ENCODE measurements at places on chromosomes 1 and 21. TPM values are rescaled to one million over a fixed set of nuclear protein-coding genes. Genes with fewer than 3 reads are reported as not detected.

DNA sequence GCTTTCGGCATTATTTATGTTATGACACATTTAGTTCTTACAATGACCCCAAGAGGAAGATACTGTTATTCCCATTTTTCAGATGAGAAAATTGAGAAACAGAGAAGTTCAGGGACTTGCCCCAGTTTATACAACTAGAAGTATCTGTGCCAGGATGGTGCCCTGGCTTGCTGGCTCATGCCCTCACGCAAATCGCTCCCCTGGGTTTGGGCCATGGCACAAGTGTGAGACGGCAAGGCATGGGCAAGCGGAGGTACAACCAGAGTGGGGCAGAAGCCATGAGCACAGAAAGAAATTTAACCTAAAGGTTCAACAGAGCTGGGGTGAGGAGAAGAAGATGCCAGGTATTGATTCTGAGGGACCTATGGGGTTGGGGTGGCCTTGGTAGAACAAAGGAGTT, 469.8 kb downstream of the DSCAM start:
- H3K27me3 ChIP-seq: no peaks in the 10 kb centered on the region
- no peaks in the 10 kb centered on the region for H3K36me3 ChIP-seq
- DNase-seq: no peak
- H3K4me3 ChIP-seq: no peak overlapping the region
- no peaks in the 10 kb centered on the region for H3K4me1 ChIP-seq

PPM1J gene
- 6.0 TPM for polyA plus RNA-seq

- H3K27me3 ChIP-seq: no peaks in the 10 kb centered on the region
- H3K27ac ChIP-seq: peak overlapping the region; percentile 43
- peaks cover 90% of the 10 kb centered on the region for H3K4me1 ChIP-seq
- no peak for DNase-seq
- no peaks in the 10 kb centered on the region for H3K36me3 ChIP-seq
- peak overlapping the region; percentile 19 for H3K4me3 ChIP-seq
Observed at GRCh38 chr21:29305561-29305960, 6.8 kb downstream of the BACH1 start.

- DNase-seq: no peak
- H3K4me3 ChIP-seq: no peak overlapping the region
- H3K27ac ChIP-seq: no peak overlapping the region
- no peaks in the 10 kb centered on the region for H3K27me3 ChIP-seq
- no peaks in the 10 kb centered on the region for H3K4me1 ChIP-seq
Observed at GRCh38 chr21:31347435-31348032, 3.5 kb upstream of the TIAM1 start.

GRCh38 chr1:100972185-100972584, 53.4 kb downstream of the DPH5 start:
- H3K27ac ChIP-seq: no peak overlapping the region
- no peak for DNase-seq
- no peaks in the 10 kb centered on the region for H3K36me3 ChIP-seq
- H3K4me3 ChIP-seq: no peak overlapping the region

LAMB3 gene
- 2.0 TPM for polyA plus RNA-seq

GRCh38 chr1:110675060-110675791, 486 bp upstream of the KCNA3 start:
- no peaks in the 10 kb centered on the region for H3K27me3 ChIP-seq
- H3K4me3 ChIP-seq: peak overlapping the region; percentile 63
- H3K27ac ChIP-seq: no peak overlapping the region
- H3K36me3 ChIP-seq: no peaks in the 10 kb centered on the region

- H3K4me1 ChIP-seq: no peaks in the 10 kb centered on the region
- no peak overlapping the region for H3K27ac ChIP-seq
- H3K4me3 ChIP-seq: peak overlapping the region; percentile 44
- peaks cover 51% of the 10 kb centered on the region for H3K27me3 ChIP-seq
- H3K36me3 ChIP-seq: no peaks in the 10 kb centered on the region
Observed at GRCh38 chr1:34781844-34782391, 904 bp downstream of the GJB3 start.

ARTN gene
- polyA plus RNA-seq: 0.44 TPM

DNA sequence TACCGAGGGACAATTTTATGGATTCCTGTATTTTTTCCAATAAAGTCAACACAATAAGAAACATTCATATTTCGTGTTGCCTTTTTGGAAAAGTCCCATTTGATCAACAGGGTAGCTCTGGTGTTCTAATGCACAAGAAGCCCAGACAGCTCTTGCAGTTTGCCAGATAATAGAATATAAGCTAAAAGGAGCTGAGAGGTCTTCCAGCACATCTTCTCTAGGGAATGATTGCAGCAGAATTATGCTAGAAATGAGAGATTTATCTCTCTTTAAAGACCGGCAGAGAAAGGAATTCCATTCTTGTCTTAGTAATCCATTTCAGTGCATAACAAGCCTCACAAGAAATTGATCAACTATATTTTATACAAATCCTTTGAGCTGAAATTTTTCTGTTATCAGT, 25.0 kb upstream of the DDX59 start:
- H3K4me3 ChIP-seq: no peak overlapping the region
- no peaks in the 10 kb centered on the region for H3K27me3 ChIP-seq
- H3K4me1 ChIP-seq: no peaks in the 10 kb centered on the region

DNA sequence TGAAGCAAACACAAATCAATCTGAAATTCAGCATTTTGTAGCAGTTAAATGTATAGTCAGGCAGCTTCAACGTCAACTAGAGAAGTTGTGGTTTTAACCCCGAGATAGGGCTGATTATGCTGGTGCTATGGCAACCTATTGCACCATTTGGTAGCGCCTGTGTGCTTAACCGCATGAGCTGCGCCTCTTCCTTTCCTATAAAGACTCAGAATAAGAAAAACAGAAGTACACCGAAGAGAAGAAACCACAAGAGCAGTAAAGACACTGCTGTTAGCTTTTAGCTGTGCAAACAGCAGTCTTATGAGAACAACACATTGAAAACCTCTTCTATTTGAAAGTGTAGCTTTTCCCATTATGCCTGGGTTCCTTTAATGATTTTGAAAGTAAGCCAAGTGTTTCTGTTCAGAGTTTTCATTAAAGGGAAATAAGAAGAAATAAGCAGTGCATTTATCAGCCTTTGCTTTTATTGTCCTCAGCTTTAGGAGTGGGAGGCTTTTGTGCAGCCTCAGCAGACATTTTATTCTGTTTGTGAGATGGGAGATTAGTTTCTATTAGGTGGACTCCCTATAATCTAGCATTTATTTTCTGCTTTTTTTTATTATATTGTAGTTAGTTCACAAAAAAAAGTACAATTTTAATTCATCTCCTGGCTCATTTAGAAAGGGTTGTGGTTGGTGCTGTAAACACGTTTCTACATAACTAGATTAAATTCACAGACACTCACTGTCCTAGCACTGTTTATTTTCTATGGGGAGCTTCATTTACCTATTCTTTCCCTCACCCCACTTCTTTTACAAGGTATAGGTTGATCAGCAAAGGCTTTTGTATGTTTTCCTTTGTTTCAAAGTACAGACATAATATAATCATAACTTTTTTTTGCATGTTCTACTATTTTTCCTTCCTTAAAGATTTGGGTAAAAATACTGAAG, 43.3 kb downstream of the PTPRC start:
- no peaks in the 10 kb centered on the region for H3K27me3 ChIP-seq
- no peaks in the 10 kb centered on the region for H3K4me1 ChIP-seq
- H3K27ac ChIP-seq: no peak overlapping the region
- DNase-seq: peak; percentile 31
- H3K36me3 ChIP-seq: no peaks in the 10 kb centered on the region

CXADR gene
- polyA plus RNA-seq: 0.06 TPM

GRCh38 chr1:225914947-225915346, 9.1 kb downstream of the PYCR2 start:
- DNase-seq: no peak
- peaks cover 6% of the 10 kb centered on the region for H3K4me1 ChIP-seq
- no peaks in the 10 kb centered on the region for H3K27me3 ChIP-seq
- H3K4me3 ChIP-seq: no peak overlapping the region
- peaks cover 56% of the 10 kb centered on the region for H3K36me3 ChIP-seq
- H3K27ac ChIP-seq: no peak overlapping the region

DNA sequence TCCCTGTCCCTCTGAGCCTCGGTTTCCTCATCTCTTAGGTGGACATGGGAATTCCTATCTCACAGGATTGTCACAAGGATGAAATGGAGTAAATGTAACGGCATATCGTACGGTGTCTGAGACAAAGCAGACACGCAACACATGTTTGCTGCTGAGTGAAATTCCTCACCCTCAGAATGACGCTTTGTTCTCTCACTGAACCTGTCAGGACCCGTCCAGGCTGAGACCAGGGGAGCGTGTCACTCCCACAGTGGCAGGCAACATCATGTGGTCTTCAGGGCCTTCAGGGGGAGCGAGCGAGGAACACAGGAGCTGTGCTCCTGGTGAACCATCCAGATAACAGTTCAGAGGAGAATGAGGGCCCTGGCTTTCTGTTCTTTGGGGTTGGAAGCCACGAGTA, 74.2 kb downstream of the TOMM20 start:
- peaks cover 5% of the 10 kb centered on the region for H3K4me1 ChIP-seq
- H3K36me3 ChIP-seq: no peaks in the 10 kb centered on the region
- H3K27me3 ChIP-seq: no peaks in the 10 kb centered on the region
- H3K4me3 ChIP-seq: no peak overlapping the region
- DNase-seq: no peak

PTGS2 gene
- polyA plus RNA-seq: 0.05 TPM

CD247 gene
- polyA plus RNA-seq: 0.55 TPM

RNU1-4 gene
- polyA plus RNA-seq: not detected

TPR gene
- 28.5 TPM for polyA plus RNA-seq

GRCh38 chr1:155128755-155129473, 1.2 kb downstream of the EFNA1 start:
- peaks cover 24% of the 10 kb centered on the region for H3K4me1 ChIP-seq
- H3K4me3 ChIP-seq: peak overlapping the region; percentile 74
- H3K27me3 ChIP-seq: no peaks in the 10 kb centered on the region
- peaks cover 29% of the 10 kb centered on the region for H3K36me3 ChIP-seq

GRCh38 chr1:11126569-11126968, 26.9 kb upstream of the EXOSC10 start:
- no peaks in the 10 kb centered on the region for H3K4me1 ChIP-seq
- H3K4me3 ChIP-seq: no peak overlapping the region
- DNase-seq: no peak

DNA sequence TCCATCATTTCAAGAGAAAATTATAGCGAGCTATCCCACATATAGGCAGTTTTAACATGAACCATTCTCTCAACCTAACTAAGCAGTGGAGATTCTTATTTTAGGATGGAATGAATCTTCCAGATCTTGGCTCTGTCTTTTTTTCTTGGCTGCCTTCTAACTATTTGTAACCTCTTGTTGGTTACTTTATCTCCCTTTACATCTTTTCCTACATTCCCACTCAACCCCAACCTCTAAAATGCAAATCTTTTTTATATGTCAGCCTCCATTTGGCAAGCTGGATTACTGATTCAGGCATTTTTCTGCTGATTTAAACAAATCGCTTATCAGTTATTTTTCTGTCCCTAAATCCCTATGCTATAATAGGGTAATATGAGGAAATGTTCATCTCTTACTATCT, 46.9 kb upstream of the LHX8 start:
- H3K4me3 ChIP-seq: no peak overlapping the region
- H3K4me1 ChIP-seq: no peaks in the 10 kb centered on the region
- no peak for DNase-seq
- H3K27me3 ChIP-seq: no peaks in the 10 kb centered on the region

DNA sequence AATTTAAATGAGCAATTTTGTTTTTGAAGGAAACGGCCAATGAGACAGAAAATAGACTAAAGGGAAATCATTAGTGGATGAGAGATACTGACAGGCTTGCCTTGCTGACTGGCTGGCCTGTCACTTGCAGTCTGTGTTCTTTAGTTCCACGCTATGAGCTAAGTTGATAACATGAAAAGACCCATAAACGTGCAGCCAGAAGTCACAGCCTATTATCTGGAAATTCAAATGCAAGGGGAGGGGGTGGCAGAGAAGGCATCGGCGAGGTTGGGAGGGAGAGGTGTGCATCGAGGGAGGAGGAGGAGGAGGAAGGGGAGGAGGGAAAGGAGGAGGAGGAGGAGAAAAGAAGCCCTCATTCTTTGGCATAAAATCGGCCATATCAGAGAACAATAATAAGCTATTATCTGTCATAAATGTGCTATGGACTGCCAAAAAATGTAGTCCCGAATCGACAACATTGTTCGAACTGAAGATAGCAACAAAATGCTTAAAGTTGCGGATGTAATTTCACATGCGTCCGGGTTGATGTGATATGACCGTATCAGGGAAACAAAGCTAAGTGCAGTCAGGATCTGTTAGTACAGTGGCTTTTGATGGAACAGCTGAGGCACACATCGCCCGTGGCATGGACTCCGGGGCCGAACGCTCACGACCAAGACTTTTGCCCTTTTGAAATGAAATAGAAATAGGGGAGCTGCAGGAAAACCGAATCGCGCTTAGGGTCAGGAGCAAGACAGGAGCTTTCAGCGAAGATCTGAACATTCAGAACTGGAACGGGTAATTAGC, 11.6 kb upstream of the BARHL2 start:
- H3K27me3 ChIP-seq: peaks cover 54% of the 10 kb centered on the region
- DNase-seq: no peak
- no peaks in the 10 kb centered on the region for H3K36me3 ChIP-seq

DNA sequence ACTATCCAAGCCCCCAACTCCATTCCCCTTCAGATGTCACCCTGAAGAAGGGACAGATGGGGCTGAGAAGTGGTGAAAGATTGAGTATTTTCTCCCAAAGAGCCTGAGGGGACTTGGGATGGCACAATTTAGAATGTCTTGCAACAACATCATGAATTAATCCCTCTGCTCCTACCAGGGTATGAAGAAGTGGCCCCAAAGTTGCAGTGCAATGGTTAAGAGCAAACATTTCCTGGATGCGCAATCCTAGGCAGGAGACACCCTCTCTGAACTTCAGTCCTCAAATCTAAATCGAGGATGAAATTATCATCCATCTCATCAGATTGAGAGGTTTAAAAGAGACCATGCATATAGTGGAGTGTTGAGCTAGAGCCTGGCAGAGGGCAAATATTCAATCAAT, 28.6 kb upstream of the CITED4 start:
- H3K27me3 ChIP-seq: no peaks in the 10 kb centered on the region
- no peak for DNase-seq
- H3K27ac ChIP-seq: no peak overlapping the region
- no peak overlapping the region for H3K4me3 ChIP-seq
- H3K4me1 ChIP-seq: no peaks in the 10 kb centered on the region

KPRP gene
- polyA plus RNA-seq: not detected

GUCA2B gene
- 0.06 TPM for polyA plus RNA-seq

DNA sequence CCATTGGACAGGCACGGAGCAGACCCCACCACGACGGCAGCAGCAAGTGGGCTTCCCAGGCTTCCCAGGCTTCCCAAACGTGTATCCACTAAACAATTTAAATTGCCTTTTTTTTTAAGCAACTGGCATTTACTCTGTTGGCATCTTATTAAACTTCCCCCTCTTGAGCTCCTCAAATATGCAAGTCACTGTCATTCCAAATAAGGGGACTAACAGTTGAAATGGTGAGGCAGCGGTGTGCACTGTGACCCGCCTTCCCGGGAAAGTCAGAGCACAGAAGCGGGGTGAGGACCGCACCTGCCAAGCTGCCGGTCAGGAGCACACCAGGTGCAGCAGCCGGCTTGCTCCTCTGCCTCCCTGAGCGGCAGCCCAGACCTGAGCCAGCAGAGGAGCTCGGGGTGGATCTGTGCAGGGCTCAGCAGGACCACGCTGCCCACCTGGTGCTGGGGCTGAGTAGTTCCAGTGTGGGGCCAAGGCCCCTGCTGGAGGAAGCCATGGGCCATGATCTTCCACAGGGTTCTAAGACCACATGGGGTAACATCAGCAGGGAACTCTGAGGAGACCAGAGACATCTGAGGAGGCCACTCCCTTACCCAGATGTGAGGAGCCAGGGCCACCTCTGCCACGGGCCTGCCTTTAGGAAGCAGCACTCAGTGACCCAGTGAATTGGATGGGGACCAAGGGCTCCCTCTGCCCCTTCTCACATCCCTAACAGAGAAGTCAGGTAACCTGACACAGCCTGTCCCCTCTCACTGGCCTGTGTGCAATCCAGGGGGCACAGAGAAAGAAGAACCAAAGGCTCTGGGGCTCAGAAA, 245.4 kb downstream of the NPHP4 start:
- H3K4me1 ChIP-seq: no peaks in the 10 kb centered on the region
- no peak overlapping the region for H3K4me3 ChIP-seq
- peaks cover 9% of the 10 kb centered on the region for H3K27me3 ChIP-seq
- DNase-seq: no peak
